Activated CD4-positive, alpha-beta T cell treated with anti-CD3 and anti-CD28 coated beads, Interleukin-2, Interleukin-4, amounts not matched to agents 100 ng/mL and 50 ng/mL, durations not matched to agents 16 hours and 8 hours (primary cell): ENCODE measurements at places on chromosomes 7 and 10.

GRCh38 chr10:96505150-96506136 lies 8.3 kb downstream of the TLL2 start:
- no peak for DNase-seq

- peak; percentile 83 for DNase-seq
Measured at GRCh38 chr10:63629363-63630084, 108.3 kb downstream of the REEP3 start.

DNA sequence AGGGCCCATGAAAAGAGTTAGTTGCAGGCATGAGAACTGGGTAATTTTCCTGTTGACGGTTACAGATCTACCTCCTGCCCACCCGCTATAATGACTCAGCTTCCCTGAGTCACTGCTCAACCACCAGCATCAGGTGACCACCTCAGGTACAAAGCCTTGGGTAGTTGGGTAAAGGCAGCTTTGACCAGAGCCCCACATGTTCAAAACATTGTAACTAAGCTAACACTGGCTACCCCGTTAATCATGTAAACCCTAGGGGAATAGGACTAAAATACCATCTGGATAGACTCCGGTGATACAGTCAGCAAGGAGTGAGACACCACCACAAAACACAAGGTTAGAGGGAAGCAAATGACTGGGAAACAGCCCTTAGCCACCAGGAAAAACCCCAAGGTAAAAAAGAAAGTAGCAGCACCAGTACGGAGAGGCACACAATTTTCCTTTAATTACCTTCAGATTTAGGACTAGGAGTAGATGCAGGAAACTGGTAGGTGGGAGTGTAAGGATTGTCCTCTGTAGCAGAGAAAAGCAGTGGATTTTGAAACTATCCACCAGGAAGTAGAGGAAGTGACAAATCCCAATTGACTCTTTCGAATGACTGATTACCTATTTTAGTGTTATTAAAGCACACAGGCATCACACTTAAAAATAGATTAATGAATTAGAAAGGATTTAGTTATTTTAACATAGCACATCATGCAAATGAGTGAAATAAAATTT lies 103.5 kb upstream of the PDLIM1 start:
- peak; percentile 40 for DNase-seq

DNA sequence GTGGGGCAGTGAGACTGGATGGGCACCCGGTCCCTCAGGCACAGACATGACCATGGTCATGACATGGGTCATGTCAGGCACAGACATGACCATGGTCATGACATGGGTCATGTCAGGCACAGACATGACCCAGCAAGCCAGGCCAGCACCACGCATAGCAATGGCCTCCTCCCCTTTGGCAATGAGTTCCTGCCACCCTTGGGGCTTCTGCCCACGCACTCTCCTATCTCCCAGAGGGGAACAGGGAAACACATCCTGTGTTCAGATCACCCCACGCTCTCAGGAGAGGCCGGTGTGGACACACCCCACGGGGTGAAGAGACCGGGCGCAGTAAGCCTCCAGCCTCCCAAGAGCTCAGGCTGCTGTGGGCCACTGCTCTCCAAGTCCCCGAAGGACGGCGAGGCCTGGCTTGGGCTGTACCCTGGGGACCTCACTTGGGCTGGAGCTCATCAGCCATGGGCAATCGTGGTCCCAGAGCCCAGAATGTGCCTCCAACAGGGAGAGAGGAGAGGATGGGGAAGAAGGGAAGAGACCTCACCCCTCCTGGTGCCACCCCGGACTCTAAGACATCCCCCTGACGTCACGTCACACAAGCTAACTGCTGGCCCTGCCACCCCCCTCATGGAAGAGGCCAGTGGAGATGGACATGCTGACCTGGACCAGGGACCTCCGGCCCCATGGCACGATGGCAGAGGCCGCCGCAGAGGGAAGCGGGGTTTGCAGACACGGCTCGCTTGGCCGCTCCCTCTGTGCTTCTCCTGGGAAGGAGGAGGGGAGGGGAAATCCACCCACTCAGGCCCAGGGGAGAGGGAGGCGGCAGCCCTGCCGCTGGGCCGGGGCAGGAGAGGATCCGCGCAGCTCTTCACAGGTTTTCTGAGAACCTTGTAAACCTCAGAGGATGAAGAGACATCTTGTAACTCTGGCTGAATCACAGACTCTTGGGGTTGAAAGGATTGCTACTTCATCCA lies 269.6 kb downstream of the ELFN1 start:
- DNase-seq = no peak

GRCh38 chr7:75878312-75878768 lies 494 bp upstream of the RHBDD2 start:
- no peak for DNase-seq

- DNase-seq = no peak
Measured at GRCh38 chr10:20582041-20582440, 315.1 kb downstream of the NEBL start.

DNA sequence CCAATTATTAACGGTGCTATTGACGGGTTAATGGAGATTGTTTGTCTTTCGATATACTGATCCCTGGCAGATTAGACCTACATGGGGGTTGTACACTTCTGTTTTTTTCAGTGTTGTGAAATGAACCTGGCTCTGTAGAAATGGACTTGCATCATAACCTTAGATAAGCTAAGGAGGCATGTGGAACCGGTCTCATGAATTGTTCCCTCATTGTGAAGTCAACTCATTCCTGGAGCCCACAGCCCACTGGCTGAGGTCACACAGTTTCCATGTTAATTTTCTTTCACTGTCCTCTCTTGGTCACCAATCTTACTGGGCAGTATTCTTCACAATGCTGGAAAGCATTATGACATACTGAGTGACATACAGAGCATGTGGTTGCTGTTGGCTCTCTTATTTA lies 202.8 kb downstream of the BMPER start:
- DNase-seq = no peak

GRCh38 chr7:151011097-151011409 lies 13.2 kb downstream of the ATG9B start:
- no peak for DNase-seq

DNA sequence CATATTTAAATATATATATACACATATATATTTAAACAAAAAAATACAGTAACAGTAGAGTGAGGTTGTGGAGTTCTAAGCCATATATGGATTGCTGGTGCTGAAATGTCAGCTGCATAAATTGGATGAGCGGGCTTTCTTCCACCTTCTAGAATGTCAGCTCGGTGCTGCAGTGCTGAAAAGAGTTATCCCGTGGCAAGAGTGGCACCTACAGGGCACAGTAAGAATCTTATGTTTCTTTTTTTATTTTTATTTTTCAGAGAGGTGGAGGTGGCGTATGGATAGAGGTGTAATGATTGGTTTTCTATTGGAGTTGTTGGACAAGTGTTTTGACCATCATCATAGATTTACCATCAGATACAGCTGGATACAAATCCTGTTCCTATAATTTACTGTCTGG lies 86.2 kb upstream of the DYNC1I1 start:
- DNase-seq = peak; percentile 10

- DNase-seq = no peak
Measured at GRCh38 chr10:67861750-67862432, 22.6 kb upstream of the SIRT1 start.

DNA sequence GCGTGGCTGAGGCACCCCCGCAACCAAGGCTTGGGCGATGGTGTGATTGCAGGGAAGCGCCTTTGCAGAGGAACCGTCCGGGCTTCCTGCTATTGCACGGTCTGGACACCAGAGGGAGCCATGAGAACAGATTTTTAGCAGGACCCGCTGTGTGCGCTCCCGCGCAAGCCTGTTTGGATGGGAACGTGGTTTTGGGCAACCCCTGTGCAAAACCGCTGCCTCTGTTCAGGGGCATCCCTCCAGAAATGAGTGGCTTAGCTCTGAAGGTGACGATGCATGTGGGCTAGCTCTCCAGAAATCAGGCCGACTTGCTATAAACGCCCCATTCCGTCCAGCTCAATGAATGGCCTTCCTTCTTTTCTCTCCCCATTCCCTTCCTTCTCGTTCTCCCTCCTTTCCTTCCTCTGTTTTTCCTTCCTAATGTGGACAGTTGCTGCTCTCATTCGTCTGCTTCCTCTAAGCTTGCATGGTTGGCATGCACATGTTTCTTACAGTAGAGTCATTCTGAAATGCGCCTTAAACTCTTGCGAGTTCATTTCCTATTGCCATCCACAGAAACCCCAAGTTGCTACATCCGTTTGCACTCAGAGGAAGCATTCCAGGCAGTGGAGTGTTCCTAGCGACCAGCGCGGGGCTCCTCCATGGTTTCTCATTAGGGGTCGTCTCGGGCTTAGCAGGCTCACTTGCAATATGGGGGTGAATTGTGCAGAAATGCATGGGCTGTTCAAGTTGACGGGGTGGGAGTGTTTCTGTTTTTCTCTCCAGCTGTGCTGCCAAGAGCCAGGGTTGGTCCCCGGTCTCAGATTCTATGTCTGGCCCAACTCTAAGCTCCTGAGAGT lies 302.5 kb upstream of the GALNT17 start:
- peak; percentile 71 for DNase-seq
